Glomerular endothelial cell (primary cell): ENCODE measurements at places on chromosomes 12 and 14. TPM values are rescaled to one million over a fixed set of nuclear protein-coding genes. Genes with fewer than 3 reads are reported as not detected.

RASSF9 gene
- 0.87 and 1.4 TPM in 2 replicates for total RNA-seq

GRCh38 chr14:52949711-52950409 is 990 bp downstream of the FERMT2 start:
- no peak for DNase-seq

GRCh38 chr12:45637242-45637641 is 92.3 kb upstream of the ARID2 start:
- DNase-seq: no peak

DNA sequence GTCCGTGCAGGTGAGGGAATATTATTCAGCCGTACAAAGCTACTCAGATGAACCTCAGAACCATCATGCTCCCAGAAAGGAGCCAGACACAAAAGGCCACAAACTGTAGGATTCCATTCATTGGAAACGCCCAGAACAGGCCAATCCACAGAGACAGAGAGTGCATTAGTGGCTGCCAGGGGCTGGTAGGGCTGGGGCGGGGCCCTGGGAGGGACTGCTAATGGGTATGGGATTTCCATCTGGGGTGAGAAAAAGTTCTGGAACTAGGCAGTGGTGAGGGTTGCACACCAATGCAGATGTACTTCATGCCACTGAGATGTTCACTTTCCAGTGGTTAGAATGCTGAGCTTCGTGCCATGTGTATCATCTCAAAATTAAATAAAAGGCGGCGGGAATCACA is 101.1 kb downstream of the RFLNA start:
- no peak for DNase-seq

RPS6KL1 gene
- total RNA-seq: 18.6 and 25.7 TPM in 2 replicates

- no peak for DNase-seq
Observed at GRCh38 chr12:52181746-52182145, 10.1 kb downstream of the KRT80 start.

AQP2 gene
- not detected in 2 replicates for total RNA-seq

- no peak for DNase-seq
Observed at GRCh38 chr12:64864319-64864718, 39.9 kb downstream of the TBC1D30 start.

DNA sequence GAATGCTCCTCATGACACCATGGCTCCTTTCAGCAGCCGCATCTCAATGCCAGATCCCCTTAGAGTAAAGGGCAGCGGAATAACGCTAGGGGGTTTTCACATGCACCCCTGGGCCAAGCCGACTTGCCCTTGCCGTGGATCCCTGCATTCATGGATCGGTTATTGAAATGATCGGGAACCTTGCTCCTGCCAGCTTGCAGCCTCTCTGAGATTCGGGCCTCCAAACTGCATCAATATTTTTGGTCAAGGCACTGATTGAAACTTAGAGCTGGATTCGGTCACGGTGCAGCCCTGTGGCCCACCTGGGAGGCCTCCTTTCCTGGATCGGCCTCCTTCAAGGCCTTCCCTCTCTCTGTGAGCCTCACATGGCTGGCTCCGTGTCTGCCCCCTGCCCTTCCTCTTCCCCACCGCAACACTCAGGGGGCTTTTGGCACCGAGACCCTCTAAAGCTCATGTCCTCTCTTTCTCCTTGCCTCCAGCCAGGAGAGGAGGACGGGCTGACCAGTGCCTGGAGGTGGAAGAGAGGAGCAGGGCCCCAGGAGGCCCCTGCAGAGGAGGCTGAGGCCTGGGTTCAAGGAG is 1.8 kb downstream of the PTPN6 start:
- no peak for DNase-seq
